T-helper 2 cell (primary cell): ENCODE measurements at places on chromosomes 13 and 19.

GRCh38 chr19:38577826-38578225 is 39.9 kb downstream of the MAP4K1 start:
- no peak for DNase-seq

GRCh38 chr19:12913011-12913561 is 6.0 kb downstream of the SYCE2 start:
- no peak for DNase-seq

DNA sequence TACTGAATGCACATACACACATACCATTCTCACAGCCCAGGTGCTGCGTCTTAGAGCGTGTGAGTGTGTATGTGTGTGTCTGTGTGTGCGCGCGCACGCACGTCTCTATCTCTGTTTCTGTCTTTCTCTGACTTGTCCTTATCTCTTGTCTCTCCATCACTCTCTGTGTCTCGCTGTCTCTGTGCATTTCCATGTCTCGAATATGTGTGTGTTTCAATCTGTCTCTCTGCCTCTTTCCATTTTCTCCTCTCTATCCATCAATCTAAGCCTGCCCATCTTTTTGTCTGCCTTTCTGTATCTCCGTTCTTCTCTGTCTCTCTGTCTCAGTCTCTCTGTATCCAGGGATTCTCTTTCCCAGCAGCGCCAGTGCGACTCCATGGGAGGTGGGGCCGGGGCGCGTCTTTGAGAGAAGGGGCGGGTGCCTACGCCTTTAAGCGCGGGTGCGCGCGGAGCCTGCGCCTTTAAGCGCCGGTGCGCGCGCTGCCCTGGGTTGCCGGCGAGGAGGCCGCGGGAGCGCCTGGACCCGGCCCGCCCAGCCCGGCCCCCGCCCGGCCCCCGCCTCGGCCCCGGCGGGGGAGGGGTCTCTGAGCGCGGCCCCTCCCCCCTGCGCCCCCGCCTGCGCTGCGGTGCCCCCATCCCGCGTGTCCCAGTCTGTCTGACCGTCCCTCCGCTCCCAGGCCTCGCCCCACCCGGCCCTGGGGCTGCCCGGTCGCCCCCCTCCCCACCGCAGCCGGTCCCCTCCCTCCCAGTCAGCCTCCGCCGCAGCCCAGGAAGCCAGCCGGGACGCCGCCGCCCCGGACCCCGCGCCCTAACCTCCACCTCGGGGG is at the start of gene LRFN3:
LRFN3 (plus strand) TSS at position 464 of the 827 bp plus-strand sequence. CDS start 3,052 bp downstream, outside the sequence.
- DNase-seq, result peak; percentile 41

GRCh38 chr13:76285463-76285862 is 600.7 kb downstream of the KCTD12 start:
- no peak for DNase-seq

- no peak for DNase-seq
Observed at GRCh38 chr19:14160017-14160703, 23.8 kb upstream of the ASF1B start.
